SIG-M5 (cell line): ENCODE measurements at places on chromosomes 5 and 9.

DNA sequence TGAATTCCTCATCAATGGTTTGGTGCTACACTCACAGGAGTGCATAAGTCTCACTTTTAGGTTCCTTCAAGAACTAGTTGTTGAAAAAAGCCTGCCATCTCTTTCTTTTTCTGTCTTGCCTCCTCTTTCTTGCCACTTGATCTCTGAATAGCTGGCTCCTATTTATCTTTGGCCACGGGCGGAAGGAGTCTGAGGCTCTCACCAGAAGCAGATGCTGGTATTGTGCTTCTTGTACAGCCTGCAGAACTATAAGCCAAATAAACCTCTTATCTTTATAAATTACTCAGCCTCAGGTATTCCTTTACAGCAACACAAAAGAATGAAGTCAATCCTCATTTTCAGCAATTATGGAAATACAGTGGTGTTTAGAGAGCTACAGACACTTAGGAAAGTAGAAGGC is 247.1 kb upstream of the PRR16 start:
- no peak for DNase-seq

- DNase-seq, result no peak
Observed at GRCh38 chr5:11084111-11084510, 323.1 kb upstream of the DAP start.

DNA sequence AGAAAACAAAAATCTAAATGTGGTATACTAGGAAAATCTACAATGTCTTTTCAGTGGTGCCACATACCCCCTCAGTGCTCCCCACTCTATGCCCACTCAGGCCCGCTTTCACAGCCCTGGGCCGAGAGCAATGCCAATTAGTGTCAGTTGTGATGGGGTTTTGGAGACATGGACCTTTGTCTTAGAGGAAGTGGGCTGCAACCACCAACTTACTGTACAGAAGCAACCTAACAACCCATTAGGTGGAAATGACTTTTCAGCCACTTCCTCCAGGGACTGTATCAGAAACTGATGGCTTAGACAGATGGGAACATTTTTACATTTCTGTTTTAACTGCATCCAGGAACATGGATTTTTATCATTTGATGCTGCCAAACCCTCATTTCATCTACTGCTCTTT is 268.0 kb downstream of the BNC2 start:
- DNase-seq, result no peak

DNA sequence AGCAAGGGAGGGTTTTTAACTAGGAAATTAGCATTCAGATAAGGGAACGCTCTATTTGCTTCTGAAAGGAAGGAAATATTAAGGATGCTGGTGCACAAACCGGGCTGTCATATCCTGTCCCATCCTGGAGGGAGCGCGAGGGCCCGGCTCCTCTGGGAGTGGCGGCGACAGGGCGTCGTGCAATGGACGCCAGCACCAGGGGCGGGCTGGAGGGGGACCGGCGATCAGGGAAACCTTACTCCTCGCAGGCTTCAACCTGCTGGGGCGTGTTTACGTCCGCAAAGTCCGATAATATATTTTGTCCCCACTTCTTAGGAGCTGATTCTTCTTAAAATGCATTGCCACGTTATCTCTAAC is 197.1 kb upstream of the TBCA start:
- DNase-seq, result no peak

DNA sequence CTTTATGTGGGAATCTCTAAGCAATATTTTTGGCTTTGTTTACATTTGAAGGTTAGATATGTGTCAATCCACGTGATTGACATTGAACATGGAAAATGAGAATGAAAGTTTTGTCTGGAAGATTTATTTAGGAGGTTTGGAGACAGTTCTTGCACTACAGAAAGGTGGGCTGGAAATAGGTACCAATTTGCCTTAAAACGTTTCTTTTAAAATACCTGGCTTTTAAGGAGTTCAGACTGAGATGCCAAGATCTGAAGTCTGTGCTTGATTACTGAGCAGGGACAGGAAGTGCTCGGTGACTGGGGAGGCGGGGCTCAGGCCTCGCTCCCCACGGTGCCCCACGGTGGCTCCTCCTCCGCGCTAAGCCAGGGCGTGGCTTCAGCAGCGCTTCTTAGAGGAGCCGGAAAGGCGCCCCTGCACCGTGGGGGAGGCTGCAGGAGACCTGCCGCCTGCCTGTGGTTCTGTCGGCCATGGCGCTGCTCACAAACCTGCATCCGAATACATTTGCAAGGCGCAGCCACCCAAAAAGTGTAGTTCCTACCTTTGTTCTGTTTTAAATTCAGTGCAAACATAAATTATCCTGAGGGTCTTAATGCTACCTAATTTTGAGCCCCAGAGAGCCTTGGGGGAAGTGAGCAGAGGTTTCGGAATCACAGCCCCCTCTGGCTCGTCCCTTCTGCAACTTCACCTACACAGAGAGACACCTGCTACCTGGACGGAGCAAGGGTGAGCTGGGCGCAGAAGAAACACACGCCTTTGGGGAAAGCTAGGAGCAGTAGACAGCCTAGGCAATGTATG is 49.2 kb downstream of the USP20 start:
- peak; percentile 59 for DNase-seq

- no peak for DNase-seq
Observed at GRCh38 chr9:111023128-111023527, 15.1 kb downstream of the LPAR1 start.

GRCh38 chr5:108639366-108639765 is 108.3 kb upstream of the FER start:
- no peak for DNase-seq

GRCh38 chr9:87535817-87536539 is 38.3 kb downstream of the DAPK1 start:
- no peak for DNase-seq
